Fibroblast of pulmonary artery (primary cell): ENCODE measurements at places on chromosomes 13 and 19.

GRCh38 chr13:110771194-110771593, 57.7 kb downstream of the ING1 start:
- DNase-seq: peak; percentile 60

DNA sequence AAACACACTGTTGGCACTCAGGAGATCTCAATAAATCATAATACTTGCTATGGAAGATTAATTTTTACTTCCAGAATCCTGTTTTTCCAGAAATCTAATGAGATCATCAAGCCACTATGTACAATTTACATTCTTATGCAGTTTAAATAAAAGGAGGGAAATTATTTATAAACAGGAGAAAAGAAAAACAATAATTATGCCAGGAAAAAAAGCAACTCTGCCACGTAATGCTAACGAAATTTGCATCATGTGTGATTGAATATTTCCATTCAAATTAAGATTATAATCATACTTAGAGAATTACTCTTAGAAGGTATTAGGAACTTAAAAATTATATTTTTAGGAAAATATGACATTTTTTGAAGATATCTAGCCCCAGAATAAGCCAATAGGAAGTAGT, 13.0 kb downstream of the FAM124A start:
- DNase-seq: no peak

DNA sequence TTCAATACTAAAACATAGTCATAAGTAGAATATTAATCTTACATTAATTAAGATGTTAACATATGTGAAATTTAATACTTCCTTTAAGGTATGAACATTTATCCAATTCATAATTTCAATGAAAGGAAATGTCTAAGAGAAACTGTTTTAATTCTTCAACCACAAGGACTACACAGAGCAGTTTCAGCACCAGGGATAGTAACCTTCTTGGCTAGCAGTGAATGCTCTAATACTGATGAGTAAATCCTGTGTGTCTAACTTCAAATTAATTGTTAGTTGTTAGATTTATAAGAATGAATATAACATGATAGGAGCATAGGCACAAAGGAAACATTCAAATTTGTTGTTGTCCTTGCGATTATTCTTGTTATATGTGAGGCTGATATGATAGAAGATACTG, 15.6 kb upstream of the NBEA start:
- peak; percentile 78 for DNase-seq

DNA sequence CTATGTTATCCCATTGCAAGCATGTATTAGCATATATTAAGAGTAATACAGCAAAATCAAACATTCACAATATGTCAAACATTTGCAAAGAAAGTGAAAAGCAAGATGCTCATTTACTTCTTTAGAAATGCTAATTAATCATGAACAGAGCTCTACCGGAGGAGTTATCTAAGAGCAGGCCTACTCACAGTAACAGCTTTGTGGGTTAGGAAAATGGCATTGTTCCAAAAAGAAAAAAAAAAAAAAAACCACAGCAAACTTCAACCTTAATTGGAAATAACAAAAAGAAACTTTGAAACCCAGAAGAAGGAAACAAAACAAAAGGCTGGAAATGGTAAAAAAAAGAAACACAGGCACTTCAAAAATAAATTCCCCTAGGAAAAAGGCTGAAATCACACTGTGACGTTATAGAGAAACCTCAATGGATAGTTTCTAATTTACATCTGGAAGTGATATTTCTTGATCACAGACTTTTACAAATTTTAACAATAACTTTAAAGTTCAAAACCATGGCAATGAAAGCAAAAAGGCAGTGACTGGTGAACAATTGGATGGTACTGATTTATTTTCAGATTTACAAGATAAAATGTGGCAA, 1236.8 kb upstream of the SPRY2 start:
- DNase-seq: no peak

DNA sequence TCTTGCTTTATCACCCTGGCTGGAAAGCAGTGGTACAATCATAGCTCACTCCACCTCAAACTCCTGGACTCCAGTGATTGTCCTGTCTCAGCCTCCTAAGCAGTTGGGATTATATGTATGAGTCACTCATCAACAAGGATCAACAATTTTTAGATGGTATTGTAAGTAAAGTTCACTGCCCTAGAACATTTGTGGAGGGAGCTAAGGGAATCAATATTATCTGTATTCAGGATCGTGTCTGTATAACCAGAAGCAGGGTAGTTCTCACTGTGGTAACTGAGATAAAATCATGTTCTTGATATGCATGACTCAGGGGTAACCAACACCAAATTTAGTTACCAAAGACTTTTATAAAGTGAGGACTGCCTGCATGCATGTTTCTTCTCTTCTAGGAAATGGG, 27.0 kb downstream of the ZMYM5 start:
- DNase-seq: peak; percentile 25

DNA sequence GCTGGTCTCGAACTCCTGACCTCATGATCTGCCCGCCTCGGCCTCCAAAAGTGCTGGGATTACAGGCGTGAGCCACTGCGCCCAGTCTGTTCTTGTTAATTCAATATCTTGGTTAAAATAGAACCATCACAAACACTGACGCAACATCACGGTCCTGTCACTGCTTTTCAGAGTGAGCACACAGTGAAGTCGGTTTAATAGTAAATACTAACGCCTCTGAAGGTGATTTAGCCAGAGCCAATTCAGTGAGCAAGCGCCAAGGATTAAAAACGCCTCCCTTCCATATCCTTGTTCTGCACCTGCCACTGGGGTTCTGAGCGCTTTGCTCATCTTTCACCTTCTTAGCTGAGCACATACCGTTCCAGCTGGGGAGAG, 30.3 kb downstream of the LAMP1 start:
- no peak for DNase-seq

GRCh38 chr19:18439025-18439909, 1.3 kb upstream of the ISYNA1 start:
- peak; percentile 65 for DNase-seq

DNA sequence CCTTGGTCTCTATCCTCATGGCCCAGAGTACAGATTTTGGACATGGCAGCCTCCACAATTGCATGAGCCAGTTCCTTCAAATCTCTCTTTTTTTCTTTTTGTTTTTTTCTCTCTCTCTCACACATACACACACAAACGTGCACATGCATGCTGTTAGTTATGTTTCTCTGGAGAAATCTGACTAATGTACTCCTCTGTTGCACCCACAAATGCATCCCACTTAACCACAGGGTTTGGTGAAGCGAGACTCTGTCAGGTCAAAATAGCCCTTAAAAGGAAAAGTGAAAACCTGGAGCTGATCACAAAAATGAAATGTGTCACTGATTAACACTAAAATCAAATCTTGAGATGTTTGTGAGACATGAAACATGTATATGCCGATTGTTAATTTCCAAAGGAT, 374.6 kb upstream of the ARGLU1 start:
- no peak for DNase-seq

- DNase-seq: no peak
Observed at GRCh38 chr13:81762449-81762848, 1421.5 kb upstream of the SPRY2 start.

GRCh38 chr13:76336889-76337844, 549.0 kb downstream of the KCTD12 start:
- no peak for DNase-seq

GRCh38 chr13:29964181-29964845, 113.9 kb upstream of the UBL3 start:
- no peak for DNase-seq

DNA sequence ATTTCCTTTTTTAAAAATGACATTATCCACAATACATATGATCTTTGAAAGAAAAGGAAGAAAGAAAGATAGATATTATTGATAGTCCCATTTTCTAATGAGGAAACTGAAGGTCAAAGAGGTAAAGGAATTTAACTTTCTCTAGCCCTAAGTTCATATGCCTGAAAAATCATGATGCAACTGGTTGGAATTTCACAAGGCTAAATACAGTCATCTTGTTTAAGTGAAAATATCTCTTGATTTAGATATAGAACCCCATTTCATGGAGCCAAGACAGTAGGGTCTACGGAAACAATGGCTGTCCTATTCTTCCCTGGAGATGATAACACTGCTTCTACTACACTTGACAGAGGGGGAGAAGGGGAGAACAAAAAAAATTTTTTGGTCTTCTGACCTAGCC, 366.2 kb downstream of the DNAJC15 start:
- peak; percentile 27 for DNase-seq

GRCh38 chr19:5987077-5987818, 9.3 kb upstream of the RANBP3 start:
- peak; percentile 89 for DNase-seq

- DNase-seq: no peak
Observed at GRCh38 chr19:38309615-38310278, 5.7 kb downstream of the C19orf33 start.

- DNase-seq: no peak
Observed at GRCh38 chr19:30792561-30793505, 420.6 kb downstream of the ZNF536 start.

DNA sequence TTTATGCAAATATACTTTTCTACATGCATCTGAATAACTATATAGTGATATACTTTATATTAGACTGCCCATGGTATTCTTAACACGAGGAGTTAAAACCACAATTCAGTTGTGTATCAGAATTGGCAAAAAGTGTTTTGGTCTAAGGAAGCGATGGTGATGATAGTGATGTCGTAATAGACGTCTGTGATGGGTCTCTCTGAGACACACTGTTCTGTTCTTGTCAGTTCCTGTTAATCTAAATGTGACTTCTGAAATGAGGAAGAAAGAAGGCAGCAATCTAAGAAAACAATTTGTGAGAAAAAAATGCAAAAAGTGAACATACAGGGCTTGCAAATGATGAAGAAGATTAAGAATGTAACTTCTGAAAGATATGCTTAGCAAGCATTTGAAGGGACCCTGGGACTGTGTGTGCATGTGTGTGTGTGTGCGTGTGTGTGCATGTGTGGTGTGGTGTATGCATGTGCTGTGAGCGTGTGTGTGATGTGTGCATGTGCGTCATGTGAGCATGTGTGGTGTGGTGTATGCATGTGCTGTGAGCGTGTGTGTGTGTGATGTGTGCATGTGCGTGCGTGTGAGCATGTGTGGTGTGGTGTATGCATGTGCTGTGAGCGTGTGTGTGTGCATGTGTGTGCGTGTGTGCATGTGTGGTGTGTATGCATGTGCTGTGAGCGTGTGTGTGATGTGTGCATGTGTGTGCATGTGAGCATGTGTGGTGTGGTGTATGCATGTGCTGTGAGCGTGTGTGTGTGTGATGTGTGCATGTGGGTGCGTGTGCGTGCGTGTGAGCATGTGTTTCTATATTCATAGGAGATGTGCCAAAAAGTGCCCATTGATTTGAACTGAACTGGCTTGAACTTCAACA, 131.8 kb downstream of the IRS2 start:
- DNase-seq: peak; percentile 69

GRCh38 chr13:62113179-62113578, 697.5 kb upstream of the PCDH20 start:
- DNase-seq: no peak

- peak; percentile 85 for DNase-seq
Observed at GRCh38 chr13:66312312-66313087, 917.6 kb downstream of the PCDH9 start.

DNA sequence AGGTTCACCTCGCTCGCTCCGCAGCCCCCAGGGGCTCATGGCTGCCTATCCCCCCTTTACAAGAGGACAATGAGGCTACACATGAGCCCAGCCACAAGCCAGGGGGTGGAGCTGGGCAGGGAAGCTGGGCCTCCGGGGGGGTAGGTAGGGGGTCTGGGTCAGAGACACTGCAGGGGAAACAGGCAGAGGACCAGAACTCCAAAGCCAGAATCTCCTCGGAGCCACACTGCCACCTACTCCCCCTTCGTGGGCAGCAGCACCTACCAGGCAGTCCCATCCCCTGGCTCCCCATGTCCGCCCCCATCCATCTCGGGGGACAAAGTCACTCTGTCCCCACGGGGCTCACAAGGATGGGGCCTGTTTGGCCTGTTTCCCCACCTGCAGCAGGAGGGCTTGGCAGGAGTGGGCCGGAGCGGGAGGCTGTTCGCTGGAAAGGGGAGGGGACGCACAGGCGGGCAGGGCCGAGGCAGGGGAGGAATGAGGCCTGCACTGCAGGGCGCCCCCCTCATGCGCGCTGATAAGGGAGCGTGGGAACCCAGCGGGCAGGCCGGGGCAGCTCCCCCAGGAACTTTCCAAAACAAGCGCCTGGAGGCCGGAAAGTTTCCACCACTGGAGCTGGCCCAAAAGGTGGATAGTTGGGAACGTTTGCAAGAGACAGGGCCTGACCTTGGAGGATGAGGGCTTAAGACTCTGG, 545 bp upstream of the ISYNA1 start:
- peak; percentile 81 for DNase-seq

DNA sequence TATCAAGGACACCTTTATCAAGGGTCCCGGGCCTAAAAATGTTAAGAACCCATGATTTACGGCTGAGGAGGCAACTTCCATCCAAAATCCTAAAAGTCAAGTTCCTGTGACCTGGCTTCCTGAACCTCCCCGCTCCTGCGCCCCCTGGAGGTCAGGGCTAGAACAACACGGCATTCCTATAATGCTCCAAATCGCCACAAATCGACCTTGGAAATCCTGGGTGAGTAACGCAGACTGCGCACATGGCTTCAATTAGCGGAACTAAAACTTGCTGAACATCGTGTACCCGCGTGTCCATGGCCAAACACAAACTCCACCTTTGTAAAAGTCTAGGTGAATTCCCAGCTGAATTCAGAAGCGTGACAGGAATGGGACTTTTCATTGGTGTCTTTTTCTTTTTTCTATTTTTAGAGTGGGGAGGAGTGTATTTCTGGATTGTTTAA, 4.3 kb upstream of the C5AR1 start:
- DNase-seq: peak; percentile 83

GRCh38 chr13:91632086-91632485, 233.7 kb downstream of the GPC5 start:
- DNase-seq: no peak

GRCh38 chr13:41915081-41915480, 45.8 kb downstream of the VWA8 start:
- DNase-seq: no peak

DNA sequence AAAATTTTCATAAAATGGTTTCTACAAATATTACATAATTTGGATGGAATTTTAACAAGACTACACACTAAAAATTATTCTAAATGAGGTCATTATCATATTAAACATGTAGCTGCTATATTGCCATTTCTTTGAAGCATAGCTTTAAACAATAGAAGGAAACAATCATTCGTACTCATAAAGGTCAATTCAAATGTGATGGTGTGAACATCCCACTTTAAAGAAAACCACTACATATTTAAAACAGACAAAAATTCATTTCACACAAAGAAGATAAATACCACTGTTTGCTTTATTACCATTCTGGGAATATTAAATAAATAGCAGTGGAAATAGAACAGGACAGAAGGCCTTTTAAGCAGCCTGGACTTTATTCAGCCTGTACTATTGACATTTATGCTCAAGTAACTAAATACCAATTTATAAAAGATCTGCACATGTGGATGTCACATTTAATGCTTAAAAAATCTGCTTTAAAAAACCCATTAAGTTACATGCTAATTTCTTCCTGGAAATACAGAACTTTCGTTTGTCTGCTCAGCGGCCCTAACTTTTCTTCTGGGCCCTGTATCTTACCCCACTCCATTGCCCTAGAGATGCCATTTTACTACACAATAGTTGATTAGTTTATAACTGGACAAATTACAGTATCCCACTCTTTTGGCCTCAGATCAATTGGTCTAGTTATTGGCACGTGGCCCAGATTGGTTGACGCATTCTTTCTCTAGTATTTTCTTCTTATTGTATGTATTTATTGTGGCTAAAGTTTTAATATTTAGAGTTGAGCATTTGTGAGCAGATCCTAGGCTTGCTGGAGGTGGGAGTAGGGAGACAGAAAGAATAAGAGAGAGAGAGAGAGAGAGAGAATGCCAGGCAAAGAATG, 215.1 kb upstream of the SPRY2 start:
- peak; percentile 72 for DNase-seq
